T follicular helper cell (primary cell): ENCODE measurements at places on chromosomes 16 and 17.

DNA sequence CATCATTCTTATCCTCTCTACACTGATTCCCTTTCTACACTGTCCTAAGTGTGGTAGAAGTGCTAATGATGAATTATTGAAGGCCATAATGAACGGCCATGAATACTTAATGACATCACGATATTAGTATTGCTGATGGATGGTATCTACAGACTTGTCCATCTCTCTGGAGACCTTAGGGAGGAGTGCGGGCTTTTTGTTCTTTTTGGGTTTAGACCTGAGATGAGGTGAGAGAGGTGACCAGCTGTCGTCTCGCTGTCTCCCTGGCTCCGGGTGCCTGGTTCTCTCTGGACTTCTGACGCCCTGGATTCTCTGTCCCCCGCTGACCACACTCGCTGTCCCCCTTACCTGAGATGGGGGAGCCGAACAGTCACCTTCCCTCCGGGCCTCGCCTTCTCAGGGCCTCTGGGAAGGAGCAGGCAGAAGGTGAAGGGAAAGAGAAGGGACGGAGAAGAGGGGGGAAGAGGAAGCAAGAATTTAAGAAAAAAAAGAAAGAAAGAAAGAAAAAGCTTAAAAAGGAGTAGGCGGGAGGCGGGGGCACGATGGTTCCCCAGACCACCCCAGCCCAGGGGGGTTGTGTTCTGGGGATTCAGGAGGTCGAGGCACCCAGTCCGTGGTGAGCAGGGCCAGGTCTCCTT is 17.1 kb downstream of the SGCA start:
- no peak for DNase-seq

DNA sequence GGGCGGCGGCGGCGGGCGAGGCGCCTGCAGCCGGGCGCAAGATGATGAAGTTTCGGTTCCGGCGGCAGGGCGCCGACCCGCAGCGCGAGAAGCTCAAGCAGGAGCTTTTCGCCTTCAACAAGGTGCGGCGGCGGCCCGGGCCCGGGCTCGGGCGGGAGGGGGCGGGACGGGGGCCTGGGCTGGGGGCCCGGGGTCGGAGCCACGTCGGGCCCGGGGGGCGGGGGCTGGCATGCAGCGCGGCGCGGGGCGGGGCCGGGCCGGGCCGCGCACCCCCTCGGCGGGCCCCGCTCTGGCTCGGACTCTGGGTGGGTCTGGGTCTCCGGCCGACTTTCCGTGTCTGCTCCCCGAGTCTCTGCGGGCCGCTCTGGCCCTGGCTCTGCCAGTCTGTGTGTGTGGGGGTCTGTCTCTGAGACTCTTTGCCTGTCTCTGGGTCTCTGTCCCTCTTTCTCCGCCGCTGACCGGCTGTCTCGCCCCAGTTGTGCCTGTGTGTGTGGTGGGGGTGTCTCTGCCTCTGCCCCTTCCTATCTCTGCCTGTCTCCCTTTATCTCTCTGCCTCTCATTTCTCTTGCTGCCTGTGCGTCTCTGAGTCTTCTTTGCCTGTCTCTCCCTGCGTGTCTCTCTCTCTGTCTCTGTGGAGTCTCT is 328 bp downstream of the LLGL1 start:
- DNase-seq: no peak

- peak; percentile 27 for DNase-seq
These were observed 21.8 kb upstream of the FOXK2 start for GRCh38 chr17:82497483-82498405.

DNA sequence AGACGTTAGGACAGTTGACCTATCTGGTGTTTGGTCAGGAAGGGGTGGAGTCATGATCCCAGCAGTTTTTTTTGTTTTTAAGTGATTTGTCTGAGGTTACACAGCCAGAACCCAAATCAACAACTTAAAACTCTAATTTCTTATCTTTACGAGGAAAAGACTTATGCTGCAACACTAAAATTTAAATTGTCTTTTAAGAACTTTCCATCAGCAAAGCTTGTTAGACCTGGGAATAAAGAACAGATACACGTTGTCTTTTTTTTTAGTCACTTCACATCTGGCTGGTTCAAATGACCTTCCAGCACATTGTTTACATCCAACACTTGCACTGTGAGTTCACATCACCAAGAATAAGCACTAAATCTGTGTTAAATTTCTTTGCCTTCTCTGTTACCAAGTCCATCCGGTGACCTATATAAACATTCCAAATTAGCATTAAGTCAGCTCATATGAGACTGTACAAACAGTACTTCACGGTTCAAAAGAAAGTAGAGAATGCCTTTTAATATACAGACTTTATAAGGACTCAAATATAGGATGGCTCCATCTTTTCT is 115.0 kb downstream of the HS3ST2 start:
- no peak for DNase-seq

- DNase-seq: no peak
These were observed 95.5 kb downstream of the CHD9NB start for GRCh38 chr16:52957199-52957598.

DNA sequence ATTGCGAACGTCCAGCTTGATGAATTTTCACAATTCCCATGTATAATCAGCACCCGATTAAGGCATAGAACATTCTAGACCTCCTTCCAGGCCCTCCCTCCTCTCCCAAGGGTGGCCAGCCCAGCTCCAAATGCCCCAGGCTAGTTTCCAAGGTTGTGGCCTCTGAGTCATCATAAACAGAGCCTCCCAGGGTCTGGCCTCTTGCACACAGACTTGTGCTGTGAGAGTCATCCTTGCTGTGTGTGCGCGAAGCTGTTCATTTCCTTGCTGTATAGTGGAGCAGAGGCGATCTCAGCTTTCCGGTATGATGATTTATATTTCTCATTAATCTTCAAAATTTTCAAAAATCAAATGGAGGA is 20.5 kb upstream of the JPH3 start:
- no peak for DNase-seq

GRCh38 chr17:48439875-48440505 is 10.0 kb upstream of the SKAP1 start:
- peak; percentile 50 for DNase-seq

DNA sequence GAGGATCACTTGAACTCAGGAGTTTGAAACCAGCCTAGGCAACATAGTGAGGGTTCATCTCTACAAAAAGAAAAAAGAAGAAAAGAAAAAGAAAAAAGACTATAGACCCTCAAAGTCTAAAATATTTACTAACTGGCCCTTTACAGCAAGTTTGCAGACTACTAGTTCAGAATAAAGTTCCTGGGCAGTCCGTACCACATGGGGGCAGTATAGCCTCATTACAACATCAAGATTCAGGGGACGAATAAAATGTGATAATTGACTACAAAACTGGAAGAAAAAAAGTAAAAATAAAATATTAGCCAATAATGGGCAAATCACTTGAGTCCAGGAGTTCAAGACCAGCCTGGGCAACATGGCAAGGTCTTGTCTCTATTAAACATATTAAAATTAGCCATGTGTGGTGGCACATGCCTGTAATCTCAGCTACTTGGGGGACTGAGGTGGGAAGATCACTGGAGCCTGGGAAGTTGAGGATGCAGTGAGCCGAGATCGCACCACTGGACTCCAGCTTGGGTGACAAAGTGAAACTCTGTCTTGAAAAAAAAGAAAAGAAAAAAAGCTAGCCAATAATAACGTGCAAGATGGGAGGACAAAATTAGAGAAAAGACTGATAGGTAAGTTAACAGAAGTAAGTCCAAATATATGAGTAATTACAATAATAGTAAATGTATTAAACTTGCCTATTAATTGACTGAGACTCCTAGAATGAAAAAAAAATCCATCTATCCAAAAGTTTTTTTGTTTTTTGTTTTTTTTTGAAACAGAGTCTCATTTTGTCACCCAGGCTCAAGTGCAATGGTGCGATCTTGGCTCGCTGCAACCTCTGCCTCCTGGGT is 129.4 kb upstream of the SEC14L1 start:
- DNase-seq: peak; percentile 30

- DNase-seq: no peak
These were observed 76.1 kb upstream of the CORO6 start for GRCh38 chr17:29698837-29699236.

DNA sequence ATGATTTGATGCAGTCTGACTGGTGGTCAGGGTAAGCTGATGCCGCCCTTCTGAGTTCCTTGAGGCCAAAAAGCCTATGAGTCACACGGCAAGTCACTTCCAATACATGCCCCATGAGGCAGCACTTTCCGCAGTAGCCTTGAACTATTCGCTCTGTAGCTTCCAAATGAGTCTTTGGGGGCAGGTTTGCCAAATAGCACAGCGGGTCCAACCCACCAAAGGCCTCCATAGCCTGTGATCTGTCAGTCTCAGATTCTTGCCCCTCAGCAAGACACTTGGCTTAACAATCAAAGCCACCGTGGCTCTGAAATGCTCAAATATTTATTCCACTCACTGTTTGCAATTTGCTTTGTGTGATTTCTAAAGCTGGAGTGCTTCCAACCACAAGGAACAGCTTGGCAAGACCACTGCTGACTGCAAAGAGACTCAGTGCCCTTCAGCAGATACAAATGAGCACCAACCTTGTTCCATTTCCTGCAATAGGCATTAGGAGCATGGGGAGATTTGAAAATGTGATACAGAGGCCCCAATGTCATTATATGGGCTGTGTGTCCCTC is 45.4 kb downstream of the CLEC19A start:
- no peak for DNase-seq

DNA sequence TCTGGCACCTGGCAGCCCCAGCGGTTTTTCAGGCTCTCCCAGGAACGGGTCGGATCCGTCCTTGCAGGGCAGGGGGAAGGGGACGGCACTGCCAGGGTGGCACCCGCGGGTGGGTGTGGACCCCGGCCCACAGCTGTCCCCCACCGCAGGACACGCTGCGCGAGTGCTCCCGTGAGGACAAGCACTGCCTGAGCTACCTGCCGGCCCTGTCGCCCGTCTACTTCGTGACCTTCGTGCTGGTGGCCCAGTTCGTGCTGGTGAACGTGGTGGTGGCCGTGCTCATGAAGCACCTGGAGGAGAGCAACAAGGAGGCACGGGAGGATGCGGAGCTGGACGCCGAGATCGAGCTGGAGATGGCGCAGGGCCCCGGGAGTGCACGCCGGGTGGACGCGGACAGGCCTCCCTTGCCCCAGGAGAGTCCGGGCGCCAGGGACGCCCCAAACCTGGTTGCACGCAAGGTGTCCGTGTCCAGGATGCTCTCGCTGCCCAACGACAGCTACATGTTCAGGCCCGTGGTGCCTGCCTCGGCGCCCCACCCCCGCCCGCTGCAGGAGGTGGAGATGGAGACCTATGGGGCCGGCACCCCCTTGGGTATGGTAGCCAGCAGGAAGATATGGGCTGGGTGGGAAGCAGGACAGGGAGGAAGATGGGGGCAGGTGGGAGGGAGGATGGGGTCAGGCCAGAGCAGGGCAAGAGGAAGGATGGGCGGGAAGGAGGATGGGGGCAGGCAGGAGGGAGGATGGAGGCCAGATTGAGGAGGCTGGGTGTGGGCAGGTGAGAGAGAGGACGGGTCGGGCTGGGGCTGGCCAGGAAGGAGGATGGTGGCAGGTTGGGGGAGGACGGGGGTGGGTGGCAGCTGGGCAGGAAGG is 6.8 kb downstream of the TPSG1 start:
- no peak for DNase-seq

- no peak for DNase-seq
These were observed 13.2 kb downstream of the GLIS2 start for GRCh38 chr16:4328782-4329775.

DNA sequence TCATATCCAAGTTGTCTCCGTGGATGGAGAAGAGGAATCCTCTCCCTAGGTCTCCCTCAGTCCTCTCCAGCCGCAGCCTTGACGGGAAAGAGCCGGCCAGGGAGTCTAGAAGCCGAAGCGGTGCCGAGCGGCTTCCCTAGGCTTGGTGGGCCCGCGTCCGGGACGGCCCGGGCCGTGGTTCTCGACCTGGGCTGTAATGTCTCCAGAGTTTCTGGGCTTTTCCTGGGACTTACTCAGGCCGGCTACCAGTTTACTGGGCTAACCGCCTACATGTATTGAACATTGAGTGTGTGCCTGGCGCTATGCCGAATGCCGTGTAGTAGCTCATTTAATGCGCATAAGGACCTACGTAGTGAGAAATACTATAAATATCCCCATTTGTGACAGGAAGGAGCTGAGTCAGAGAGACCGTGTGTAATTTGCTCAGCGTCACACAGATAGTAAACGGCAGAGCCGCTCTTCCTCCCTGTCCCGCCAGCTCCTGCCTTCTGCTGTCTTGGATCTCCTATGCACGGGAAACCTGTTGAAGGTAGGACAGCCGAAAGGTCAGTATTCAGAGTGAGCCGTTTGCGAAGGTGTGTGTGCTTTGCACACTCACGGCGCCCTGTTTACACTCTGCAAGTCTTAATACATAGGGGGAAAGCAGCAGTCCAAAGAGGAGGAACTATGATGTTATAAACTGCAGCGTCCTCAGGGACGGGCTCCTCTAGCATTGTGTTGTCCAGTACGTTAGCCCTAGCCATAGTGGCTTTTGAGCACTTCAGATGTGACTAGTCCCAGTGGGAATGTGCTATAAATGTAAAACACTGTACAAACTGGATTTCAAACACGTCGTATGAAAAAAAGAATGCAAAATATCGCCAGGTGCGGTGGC is 723 bp upstream of the SPAG5 start:
- DNase-seq: peak; percentile 54

DNA sequence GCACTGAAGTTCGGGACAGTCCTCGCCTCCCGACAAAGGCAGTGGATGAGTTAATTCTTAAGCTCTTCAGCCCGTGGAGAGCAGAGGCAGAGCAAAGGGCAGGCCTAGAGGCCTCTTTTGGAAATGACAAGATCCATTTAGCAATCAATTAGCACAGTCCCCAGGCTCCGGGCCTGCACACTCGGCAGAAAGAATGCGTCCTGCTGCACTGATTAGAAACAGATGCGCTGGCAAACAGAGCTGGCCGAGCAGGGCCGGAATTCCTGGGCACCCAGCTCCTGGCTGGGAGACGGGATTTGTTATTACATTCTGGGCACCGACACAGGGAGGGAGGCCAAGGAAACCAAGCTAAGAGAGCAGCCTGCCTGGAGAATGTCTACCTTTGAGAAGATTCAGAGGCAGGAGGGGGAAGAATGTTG is 162.9 kb downstream of the COPRS start:
- no peak for DNase-seq

DNA sequence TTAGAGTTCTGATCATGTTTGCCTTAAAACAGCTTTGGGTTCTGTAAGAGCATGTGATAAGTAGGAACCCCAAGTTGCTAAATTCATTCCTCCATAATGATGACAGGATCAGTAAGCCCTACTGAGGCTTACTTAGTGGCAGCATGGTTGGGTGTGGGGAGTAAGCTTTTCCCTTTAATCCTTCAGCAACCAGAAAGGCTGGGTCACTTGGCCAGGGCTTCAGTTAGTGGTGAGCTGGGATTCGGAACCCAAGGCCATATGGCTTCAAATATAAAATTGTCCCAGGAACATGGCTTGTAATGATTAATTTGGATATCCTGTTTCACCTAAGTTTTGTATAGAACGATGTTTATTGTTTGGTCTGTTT is 850 bp downstream of the GINS3 start:
- no peak for DNase-seq

- DNase-seq: no peak
These were observed 18.8 kb downstream of the CLUH start for GRCh38 chr17:2692781-2693135.
